CD4-positive, alpha-beta T cell treated with Interleukin-12 subunit alpha and Interleukin-12 subunit beta, for 1 hour (primary cell): ENCODE measurements at places on chromosomes 3 and 15.

GRCh38 chr3:191328962-191329653, at the start of gene CCDC50:
CCDC50 (plus strand) TSS chr3:191329394; CDS start chr3:191329675, 281 bp downstream.
- peak; percentile 63 for DNase-seq

DNA sequence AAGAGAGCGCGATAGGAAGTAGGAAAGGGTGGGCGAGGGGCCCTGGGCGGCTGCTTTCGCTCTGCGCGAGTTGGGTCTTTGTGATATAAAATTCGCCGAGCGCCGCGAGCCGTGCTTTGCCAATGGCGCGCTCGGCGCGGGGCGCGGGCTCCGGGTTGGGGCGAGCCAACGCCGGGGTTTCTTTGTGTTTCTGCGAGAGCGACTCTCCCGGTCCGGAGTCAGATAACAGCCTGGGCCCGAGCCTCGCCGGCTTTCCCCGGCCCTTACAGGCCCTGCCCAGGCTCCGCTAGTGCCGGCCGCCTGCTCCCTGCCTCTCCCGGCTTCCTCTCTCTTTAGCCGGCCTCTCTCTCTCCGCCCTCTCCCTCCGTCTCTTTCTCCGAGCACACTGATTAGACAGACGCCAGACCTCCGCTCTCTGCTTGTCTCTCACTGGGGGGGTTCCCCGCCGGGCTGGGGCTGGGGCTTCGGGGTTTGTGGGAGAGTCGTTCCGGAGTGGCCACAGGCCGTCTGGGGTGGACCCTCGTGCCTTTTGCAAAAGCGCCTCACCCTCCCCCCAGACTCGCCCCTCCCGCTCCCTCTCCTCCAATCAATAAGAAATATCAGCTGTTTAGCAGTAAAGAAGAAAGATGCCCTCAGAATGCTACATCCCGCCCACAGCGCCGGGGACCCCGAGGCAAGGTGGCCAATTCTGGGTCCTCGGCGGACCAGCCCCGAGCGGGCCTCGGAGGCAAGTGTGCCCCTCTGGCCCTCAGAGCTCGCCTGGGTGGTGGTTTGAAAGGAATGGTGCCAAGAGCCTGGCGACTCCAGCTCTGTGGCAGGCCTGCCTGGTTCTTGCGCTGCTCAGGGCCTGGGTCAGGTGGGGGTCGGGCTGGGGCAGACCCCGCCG, 2.9 kb downstream of the NR2F2 start:
- no peak for DNase-seq

DNA sequence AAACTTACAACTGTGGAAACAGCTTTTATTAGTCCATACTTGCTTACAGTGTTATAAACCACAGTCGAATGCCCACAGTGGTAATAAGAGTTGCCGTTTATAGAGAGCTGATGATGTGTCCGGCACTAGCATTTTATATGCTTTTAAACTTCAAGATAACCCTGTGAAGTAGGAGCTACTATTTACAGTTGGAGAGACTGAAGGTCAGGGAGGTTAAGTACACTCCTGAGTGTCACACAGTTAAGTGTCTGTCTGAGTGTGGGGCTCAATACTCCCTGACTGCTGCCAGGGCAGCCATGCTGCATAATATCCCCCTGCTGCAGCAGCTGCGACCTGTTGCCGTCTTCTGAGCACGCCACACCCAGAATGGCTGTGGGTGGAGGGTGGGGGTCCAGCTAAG, 89.9 kb upstream of the TNFAIP8L3 start:
- no peak for DNase-seq

DNA sequence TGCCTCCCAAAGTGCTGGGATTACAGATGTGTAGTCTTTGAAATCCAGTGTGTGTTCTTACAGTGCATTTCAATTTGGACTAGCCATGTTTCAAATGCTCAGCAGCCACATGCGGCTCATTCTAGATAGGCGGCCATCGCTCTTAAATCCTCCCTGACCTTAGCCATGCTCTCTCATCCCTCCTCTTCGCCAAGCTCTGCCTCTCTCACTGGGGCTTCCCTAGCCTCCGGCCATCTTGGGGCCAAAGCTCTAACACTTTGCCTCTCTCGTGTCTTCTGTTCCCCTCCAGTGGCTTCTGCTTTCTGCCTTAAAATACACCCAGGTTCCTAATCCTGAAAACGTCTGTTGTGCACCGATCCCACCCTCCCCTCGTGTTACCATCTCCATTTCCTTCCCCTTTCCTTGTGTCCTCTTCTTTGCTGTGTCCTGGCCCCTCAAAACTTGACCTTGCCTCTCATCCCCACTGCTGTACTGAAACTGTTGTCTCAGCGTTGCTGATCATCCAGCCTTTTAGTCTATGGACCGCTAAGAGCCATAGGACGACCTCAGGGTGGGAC, 1.4 kb upstream of the GHRL start:
- DNase-seq, result no peak

DNA sequence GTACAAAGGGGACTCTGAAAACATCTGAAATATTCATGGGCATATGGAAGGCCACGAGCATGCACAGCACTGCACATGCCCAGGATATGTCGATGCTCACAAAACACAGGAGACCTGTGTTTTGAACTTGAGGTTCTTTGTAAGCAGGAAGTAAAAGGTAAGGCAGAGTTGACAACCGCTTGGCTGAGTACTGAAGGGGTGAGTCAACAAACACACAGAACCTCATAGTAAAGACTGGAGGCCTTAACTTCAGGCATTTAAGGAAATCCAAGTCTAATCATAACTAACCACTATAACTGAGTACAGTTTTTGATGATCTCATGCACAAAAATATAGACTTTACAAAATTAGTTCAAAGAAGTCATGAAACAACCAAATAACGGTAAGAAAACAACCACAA, 80.6 kb downstream of the MYO9A start:
- no peak for DNase-seq

DNA sequence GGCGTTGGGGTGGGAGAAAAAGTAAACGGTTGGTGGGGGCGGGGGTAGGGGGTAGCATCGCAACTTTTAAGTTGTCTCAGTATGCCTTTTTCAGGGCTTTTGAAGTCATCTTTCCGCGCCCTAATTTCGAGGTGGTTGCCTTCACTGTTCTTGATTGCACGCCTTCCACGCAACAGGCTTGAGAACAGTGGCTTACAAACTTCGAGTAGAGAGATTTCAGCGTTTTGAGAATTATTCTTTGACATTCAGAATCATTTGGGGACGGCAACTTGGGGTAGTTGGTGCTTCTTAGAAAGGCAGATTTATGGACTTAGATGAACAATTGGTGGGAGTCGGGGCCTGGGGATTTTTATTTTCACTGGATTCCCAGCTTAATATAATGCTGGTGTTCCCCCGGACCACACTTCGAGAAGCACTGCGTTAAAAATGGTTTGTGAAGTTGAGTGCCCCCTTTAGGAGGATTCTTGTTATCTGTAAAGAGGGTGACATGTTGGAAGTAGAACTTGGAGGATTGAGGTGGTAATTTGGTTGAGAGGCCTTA, 880 bp downstream of the PPP4R2 start:
- peak; percentile 62 for DNase-seq
